NCI-H2107 (cell line): ENCODE measurements at places on chromosomes 2 and 18.
A peak's percentile ranks its signal among the peaks of the same experiment; 100 is the strongest.

GRCh38 chr2:154720651-154721050 lies 22.2 kb downstream of the KCNJ3 start:
- no peak for DNase-seq

DNA sequence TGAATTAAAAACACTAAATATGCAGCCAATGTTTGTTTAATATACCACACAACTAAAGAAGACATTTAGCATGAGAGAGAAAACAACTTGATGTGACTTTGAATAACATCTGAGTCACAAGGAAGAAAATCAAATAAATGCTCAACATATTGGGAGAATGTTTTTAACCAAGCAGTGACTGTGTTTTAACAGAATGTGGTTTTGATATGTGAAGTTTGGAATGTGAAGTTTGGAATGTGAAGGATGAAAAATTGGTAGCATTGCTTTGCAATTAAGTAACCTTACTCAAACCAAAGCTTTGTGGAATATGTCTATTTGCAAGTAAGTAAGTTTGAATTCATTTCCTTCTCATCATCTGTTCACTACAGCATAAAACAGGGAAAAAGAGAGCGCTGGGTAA lies 128.2 kb upstream of the DNAJC10 start:
- DNase-seq: no peak

- DNase-seq: no peak
Measured at GRCh38 chr2:158025255-158025996, 76.2 kb upstream of the UPP2 start.

DNA sequence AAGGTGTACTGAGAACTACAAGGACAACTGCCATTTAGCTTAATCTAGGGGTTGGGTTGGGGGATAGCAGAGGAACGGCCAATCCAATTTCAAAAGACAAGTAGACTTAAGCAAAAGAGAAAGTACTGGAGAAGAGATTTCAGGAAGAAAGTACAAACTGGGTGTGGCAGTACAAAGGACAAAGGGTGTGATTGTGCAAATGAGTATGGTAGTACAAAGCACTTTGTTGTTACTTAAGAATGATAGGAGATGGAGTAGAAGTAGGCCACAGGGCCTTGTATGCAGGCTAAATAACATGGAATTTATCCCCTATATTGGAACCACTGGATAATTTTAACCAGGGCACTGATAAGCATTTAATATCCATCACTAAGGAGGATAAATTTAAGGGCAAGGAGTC lies 4.7 kb upstream of the ORC2 start:
- DNase-seq: no peak

DNA sequence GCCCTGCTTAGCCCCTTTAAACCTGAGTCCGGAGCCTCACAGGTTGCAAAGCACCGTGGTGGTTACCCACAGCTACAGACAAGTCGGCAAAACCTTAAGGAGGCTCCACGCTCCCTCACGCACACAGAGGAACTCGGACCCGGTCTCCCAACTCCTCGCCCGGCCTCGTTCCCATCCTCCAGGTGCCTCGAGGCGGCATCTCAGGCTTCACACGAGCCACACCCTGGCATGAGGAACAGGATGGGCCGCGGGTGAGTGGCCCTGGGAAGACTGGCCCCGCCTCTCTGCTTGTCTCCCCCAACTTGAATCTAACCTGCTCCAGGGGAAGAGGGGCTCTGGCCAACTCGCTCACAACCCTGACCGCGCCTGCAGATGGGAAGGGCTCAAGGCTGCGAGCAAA lies 97.4 kb downstream of the EIPR1 start:
- DNase-seq: no peak

GRCh38 chr18:31579375-31579774 lies 12.3 kb upstream of the TTR start:
- no peak for DNase-seq

DNA sequence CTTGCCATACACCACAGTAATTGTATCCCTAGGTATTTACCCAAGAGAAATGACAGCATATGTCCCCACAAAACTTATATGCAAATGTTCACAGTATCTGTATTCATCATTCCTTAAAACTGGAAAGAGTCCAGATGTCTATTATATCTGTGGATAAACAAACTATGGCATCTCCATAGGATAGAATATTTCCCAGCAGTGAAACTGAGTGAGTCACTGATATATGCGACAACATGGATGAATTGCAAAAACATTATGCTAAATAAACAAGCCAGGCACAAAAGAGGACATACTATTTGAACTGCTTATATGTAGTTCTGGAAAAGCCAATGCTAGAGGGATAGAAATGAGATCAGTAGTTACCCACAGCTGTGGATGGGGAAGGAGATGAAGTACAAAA lies 359.4 kb upstream of the DSEL start:
- DNase-seq: no peak

- DNase-seq: no peak
Measured at GRCh38 chr2:1893856-1894255, 149.5 kb upstream of the PXDN start.

- no peak for DNase-seq
Measured at GRCh38 chr2:212974692-212975091, 176.7 kb downstream of the IKZF2 start.

DNA sequence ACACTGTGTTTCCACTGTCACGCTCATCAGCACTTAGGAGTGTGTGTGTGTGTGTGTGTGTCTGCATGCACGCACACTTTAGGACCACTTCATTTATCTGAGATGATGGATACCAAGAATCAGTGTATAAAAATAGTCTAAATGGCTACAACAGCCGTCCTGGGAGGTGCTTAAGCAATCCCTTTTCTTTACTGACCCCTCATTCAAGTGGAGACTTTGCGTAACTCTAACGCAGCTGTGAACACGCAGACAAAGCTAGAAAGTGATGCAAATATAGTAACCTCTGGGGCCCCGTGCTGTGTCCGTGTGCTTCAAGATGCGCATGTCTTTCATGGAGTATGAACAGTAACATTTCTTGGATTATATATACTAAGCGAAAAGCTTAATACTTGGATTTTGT lies 40.4 kb upstream of the RBM44 start:
- DNase-seq: no peak

- no peak for DNase-seq
Measured at GRCh38 chr2:11480859-11481258, 14.9 kb upstream of the E2F6 start.

GRCh38 chr18:42480441-42480840 lies 525.4 kb downstream of the PIK3C3 start:
- DNase-seq: no peak

DNA sequence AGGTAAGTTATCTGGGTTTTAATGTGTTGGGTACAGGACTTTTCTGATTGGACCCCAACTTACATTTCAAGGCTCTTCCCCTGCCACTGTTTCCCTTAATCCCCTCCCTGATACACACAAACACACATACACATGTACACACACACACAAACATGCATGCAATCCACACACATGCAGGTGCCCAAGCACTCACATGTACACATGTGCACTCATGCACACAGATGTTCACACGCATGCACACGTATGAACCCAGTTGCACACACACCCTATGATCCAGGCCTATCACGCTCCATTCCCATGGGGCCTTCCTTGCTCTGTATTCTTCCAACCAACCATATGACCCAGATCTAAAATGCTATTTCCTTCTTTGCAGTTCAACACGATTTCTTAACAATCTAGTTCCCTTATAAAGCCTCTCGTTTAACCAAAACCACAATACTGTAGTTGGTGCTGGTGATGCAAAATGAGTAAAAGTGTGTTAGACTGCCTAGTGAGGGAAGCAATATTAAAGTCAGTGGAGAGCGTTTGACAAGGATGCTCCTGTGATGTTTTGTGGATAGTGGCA lies 11.1 kb downstream of the SERPINB8 start:
- no peak for DNase-seq

DNA sequence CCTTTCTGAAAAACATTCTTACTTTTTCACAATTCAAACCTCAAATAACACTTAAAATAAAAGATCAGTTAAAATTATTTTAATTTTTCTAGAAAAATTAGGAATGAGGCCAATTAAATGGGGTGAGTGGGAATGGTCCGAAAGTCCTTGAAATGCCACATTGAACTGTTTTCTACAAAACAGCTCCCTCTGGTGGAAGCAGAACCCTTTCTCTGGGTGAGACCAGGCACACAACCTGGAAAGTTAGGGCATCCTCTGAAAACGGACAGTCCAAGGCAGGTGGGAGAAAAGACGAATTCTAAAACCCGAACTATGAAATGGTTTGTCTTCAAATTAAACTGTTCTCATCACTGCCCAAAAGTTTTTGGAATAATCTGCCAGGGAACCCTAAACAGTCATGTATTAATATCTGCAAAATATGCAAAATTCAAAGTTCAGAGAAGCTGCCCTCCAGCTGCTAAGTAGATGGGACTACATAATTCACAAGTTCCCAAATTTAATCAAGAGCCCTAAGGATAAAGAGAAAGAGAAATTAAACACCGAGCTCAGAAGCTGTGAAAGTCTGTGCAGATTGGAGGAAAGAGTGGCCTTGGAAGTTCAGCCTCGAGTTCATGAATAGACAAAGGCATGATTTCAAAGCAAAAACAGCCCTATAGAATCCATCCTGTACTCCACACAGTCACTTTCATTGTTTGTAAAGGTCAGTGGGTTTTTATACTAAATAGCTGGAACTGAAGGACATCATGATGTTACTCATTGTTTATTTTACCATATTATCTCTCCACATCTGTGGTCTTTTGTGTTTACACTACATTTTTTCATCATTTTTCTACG lies 108.3 kb downstream of the PIEZO2 start:
- DNase-seq: no peak

- DNase-seq: no peak
Measured at GRCh38 chr18:50855976-50856757, 22.8 kb upstream of the ME2 start.

GRCh38 chr2:69200107-69200520 lies 186.9 kb downstream of the GFPT1 start:
- no peak for DNase-seq

DNA sequence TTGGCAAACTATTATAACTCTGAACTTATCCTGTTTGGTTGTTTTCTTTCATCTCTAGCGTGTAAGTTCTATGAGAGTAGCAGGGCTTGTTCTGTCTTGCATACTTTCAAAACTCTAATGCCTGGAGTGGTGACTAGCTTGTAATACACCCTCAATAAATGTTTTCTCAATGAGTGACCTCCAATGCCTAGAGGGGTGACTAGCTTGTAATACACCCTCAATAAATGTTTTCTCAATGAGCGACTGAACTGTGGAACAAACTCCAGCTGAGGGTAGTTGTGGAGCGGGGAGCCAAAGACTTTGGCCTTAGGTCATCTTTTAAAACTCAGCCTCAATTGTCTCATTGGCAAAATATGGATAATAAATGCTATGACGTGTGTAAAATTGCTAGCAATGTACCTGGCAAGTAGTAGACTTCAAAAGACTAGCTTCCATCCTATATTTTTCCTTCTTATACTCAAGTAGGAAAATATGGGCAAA lies 1.8 kb downstream of the GPD2 start:
- DNase-seq: no peak

GRCh38 chr18:686339-687111 lies 25.9 kb downstream of the ENOSF1 start:
- DNase-seq: no peak

DNA sequence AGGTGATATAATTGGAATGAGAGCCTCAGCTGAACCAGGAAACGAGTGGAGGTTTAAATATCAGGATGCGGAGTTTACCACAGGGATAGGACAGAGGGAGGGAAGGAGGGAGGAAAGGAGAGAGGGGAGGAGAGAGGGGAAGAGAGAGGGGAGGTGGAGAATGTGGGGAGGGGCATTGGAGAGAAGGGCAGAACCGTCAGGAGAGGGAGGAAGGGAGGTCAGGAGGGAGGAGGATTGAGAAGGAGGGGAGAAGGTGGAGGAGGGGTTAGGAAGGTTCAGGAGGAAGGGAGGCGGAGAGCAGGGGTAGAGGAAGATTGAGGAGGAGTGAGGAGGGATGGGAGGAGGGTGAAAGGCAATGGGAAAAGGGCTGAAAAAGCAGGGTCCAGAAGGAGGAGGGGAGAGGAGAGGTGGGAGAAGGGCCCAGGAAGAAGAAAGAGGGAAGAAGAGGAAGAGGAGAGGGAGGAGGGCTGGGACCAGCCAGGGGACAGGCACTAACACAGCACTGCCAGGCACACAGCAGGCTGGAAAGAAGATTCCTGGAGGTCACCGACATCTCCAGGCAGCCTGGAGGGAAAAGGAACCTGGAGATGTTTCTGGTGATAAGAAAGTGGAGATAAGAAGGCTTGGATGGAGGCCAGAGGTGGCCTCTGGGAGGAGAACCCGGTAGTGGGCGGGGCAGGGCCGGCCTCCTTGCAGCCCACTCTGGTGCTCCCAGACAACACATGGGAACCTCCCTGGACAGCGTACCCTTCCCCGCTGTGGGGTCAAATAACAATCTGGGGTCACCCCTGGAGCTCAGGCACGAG lies 176.7 kb upstream of the SMAD2 start:
- peak; percentile 53 for DNase-seq

DNA sequence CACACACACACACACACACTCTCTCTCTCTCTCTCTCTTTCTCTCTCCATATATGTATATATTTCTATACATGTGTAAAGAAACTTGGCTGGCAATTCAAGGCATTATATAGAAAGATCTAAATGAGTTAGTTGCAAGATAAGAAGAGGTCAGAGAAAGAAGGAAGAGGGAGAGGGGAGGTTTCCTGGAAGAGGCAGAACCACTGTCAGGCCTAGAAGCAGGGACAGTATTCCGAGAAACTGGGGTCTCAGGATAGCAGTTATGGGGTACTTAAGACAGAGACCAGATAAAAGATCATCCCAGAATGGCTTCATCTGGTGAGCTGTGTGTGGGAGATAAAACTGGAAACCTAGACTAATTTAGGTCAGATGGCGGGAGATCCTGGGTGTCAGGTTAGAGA lies 180.8 kb downstream of the CAMKMT start:
- no peak for DNase-seq

- DNase-seq: peak; percentile 60
Measured at GRCh38 chr18:62249478-62250097, 62.5 kb downstream of the RELCH start.
